Neural progenitor cell (in vitro differentiated cells): ENCODE measurements at places on chromosomes 12 and 14. TPM values are rescaled to one million over a fixed set of nuclear protein-coding genes. Genes with fewer than 3 reads are reported as not detected.

TAS2R10 gene
- total RNA-seq = 0.87 and 1.4 TPM in 2 replicates

HHIPL1 gene
- 0.32 and 1.2 TPM in 2 replicates for total RNA-seq

GRCh38 chr14:34238610-34239009, 223.4 kb downstream of the SPTSSA start:
- no peak for DNase-seq

- no peak for DNase-seq
Observed at GRCh38 chr14:99168330-99168729, 103.7 kb downstream of the BCL11B start.

LGR5 gene
- total RNA-seq = 0.71 and 1.4 TPM in 2 replicates

DNA sequence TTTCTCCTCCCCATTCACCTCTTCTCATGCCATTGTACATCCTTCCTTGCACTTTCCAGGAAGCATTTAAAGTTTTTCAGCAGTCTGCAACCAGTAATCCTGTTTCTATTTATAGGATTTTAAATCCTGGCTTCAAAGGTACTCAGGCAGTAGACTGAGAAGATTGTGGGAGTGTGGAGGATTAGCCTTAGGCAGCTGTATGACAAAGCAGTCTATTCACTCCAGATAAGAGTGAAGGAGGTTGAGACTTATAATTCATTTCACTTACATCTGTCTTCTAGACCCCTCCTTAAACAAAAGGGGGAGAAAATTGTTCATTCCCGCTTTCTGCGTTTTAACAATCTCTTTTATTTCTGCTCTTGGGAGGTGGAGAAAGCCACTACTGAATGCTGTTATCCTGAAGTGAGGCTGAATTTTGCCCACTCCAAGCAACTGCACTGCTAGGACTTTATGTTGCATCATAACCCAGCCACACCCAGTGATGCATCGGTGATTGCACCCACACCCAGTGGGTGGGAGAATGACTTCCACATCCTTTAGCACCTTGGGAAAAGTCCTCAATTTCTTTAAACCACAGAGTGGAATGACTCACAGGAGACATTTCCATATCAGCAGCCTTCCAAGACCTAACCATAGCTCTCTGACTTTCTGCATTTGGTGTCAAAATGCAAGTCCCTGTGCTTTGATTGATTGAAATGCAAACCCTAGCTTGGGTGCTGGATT, 382.5 kb upstream of the ATP2B1 start:
- DNase-seq = peak; percentile 76

- DNase-seq = no peak
Observed at GRCh38 chr14:33375786-33376185, 437.1 kb downstream of the NPAS3 start.

PLCZ1 gene
- not detected in 2 replicates for total RNA-seq

DNA sequence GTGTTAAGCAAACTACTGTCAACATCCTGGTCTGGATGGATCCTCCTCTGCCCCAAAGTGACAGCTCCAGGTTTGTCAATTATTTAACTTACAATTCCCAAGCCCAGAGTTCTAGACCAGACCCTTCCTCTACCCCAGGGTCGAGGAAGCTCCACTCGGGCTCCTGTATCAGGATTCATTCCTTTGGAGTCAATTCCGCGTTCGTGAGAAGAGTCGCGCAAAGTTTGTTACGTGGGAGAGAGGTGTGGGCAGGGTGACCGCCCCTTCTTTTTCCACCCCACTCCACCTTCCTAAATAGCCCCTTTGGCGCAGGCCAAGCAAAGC, 479 bp downstream of the SEL1L start:
- DNase-seq = no peak

DNA sequence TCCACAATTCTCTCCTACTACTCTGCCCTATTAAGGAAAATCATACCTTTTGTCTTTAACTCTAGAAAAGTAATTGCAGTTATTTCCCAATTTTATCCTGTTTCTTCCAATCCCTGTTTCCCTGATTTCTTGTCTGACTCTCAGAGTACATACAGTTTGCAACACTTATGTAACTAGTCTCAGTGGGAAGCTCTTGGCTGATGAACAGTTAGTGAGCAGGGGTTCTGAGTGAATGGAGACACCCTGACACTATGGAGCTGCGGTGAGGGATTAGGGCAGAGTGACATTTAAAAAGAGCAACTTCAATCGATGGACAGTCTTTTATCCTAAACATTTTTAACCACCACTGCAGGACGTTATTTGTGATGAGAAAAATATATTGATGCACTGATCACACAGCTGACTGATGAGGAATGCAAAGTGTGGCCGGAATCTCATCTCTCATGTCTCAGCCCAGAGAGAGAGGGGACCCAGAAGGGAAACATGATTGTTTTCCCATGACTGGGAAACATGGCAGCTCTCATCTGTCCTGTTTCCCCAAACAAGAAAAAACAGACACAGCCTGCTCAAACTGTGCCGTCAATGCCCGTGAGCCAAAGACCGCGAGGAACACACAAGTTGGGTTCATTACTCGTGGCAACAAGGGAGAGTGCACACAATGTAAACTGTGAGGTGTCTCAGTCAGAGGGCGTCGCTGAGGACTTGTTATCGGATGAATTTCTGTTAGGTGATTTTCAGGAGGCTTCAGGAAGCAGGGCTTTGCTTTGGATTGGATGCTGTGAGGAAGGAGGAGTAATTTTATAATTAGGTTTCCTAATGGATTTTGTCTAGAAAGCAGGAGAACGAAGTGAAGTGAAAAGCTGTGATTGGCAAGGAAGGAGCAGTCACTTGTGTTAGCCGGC, 5.2 kb upstream of the SLC6A13 start:
- DNase-seq = peak; percentile 25

GRCh38 chr12:51866324-51866723, 17.8 kb upstream of the FIGNL2 start:
- DNase-seq = no peak

LBHD2 gene
- not detected in 2 replicates for total RNA-seq

DNA sequence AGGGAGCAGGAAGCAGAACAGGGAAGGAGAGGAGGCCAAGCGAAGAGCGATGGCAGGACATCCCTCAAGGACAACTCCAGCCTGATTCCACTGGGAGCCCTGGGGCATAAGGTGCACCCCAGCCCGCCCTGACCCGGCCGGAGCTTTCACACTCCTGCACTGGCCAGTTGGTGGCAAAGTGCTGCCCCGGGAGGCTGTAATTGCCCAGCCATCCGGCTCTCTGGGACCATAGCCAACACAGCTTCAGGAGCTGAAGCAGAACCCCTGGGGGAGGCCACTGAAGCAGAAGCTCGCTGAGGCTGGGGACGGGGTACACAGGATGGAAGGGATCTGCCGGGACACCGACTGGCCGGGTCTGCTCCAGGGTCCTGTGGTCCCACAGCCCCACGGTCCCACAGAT, 41.9 kb upstream of the BEGAIN start:
- DNase-seq = no peak

GRCh38 chr12:20369305-20370013, 1.1 kb downstream of the PDE3A start:
- peak; percentile 77 for DNase-seq

STRN3 gene
- 54.2 and 104 TPM in 2 replicates for total RNA-seq

- DNase-seq = no peak
Observed at GRCh38 chr12:41959271-41959670, 185.4 kb downstream of the GXYLT1 start.

- DNase-seq = peak; percentile 31
Observed at GRCh38 chr14:102095871-102096568, 9.2 kb upstream of the HSP90AA1 start.

PZP gene
- not detected in 2 replicates for total RNA-seq

DNA sequence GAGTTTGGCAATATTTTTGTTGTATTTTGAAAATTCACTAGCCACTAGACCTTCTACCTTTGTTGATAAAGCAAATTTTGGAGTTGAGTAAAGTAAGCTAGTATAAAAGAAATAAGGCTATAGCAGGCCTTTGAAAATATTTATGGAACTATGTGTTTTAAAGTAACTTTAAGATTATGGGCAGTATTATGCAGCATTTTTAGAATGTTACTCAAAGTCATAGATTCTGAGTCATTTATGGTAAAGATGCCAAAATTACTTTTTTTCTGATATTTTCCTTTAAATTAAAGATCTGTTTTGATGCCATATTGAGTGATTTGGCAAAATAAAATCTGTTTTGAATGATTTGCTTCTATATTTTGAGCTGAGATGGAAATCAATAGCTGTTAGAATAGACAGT, 57.2 kb downstream of the SYNE2 start:
- DNase-seq = no peak

TAS2R8 gene
- total RNA-seq = 0.22 TPM in 1 of 2 replicates, not detected in the other

MYF5 gene
- total RNA-seq = not detected in 2 replicates

DNA sequence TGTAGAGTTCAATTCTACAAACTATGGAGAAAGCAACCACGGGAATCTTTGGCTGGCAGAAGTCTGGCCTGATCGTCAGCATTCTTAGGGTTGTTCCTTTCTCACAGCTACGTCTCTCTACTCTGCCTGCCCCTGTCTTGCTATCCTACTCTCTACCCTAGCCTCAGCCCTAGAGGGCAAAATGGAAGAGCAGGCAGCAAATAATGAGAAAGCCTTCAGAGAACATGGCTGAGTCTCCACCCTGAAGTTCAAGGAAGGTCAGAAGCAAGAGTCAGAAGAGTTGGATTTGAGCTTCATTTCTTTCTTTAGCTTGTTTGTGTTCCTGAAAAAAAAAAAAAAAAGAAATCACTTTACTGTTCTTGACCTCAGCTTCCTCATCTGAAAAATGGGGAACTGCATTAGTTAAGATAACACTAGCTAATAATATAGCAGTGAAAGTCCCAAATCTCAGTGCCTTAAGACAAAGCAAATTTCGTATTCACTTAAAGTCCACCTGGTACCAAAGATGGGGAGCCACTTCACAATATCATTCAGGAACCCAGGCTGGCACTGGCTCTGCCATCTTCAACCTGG, 50.2 kb upstream of the CCND2 start:
- DNase-seq = no peak

DNA sequence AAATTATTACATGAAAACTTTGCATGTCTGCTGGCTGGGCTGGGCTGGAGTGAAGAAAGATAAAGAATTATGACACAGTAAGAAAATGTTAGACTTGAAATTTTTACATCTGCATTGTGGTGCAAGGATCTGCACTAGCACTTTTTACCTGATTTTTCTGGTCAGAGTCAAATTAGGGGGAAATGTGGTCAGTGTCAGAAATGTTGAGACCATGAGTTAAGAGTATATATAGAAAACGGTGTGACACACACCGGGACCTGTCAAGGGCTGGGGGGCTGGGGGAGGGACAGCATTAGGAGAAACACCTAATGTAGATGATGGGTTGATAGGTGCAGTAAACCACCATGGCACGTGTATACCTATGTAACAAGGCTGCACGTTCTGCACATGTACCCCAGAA, 90.3 kb downstream of the IGF1 start:
- DNase-seq = no peak

GRCh38 chr12:113214895-113215400, 6.3 kb upstream of the TPCN1 start:
- DNase-seq = no peak

TBX5 gene
- total RNA-seq = not detected in 2 replicates

DNA sequence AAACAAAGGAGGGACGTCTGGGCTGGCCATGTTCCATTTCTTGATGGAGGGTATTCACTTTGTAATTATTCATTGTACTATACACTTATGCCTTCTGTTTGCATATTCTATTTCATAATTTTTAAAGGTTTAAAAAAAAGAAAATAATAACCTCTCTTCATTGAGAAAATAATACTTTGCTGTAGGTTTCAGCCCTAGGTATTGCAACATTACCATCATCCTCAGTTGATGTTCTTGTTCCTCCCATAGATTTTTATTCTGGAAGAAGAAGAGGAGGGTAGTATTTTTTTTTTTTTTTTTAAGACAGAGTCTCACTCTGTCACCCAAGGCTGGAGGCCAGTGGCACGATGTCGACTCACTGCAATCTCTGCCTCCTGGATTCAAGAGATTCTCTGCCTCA, 54.7 kb downstream of the PHLDA1 start:
- no peak for DNase-seq

- DNase-seq = no peak
Observed at GRCh38 chr12:124548854-124549378, 18.5 kb downstream of the NCOR2 start.

GLT8D2 gene
- total RNA-seq = 1.9 and 3.9 TPM in 2 replicates

ESR2 gene
- 0.21 and 0.31 TPM in 2 replicates for total RNA-seq

GRCh38 chr12:119100933-119101332, 77.8 kb upstream of the HSPB8 start:
- DNase-seq = no peak

GRCh38 chr14:55133416-55133815, 4.4 kb downstream of the LGALS3 start:
- peak; percentile 44 for DNase-seq

KRT6C gene
- not detected in 2 replicates for total RNA-seq

- no peak for DNase-seq
Observed at GRCh38 chr12:54608156-54608555, 19.7 kb upstream of the PPP1R1A start.

DNA sequence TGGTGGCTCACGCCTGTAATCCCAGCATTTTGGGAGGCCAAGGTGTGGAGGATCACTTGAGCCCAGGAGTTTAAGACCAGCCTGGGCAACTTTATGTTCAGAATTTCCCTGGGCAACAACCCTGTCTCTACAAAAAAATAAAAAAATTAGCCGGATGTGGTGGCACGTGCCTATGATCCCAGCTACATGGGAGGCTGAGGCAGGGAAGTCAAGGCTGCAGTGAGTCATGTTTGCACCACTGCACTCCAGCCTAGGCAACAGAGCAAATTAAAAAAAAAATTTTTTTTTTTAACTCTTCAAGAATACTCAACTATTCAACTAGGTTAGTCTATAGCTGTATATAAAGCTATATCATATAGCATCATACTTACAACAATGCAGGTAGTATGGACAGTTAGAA, 113.0 kb downstream of the RALGAPA1 start:
- no peak for DNase-seq
